GM18507 (cell line): ENCODE measurements at places on chromosomes 7 and 10.

DNA sequence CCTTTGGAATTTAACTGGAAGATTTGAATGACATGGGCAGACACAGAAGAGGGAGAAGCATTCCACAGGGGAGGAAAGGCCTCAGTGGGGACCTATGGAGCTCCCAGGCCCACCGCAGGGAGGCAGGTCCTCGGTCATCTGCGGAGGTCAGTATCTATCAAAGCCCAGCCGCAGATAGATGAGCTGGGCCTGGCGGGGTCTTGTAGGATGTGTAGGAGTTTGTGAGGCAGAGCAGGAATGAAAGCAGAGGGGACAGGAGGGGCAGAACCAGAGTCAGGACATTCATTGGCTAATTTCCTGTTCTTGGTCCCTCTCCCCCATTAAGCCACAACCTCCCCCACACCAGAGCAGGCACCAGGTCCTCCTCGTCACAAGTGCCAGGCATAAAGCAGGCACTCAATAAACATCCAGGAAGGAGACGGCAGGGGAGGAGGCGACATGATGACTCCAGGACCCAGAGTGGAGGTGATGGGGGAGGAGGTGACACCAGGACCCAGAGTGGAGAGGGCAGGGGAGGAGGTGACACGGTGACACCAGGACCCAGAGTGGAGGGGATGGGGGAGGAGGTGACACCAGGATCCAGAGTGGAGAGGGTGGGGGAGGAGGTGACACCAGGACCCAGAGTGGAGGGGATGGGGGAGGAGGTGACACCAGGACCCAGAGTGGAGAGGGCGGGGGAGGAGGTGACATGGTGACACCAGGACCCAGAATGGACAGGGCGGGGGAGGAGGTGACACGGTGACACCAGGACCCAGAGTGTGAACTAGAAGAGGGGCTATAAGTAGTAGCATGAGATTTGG is 83.7 kb upstream of the PDGFA start:
- no peak for DNase-seq

DNA sequence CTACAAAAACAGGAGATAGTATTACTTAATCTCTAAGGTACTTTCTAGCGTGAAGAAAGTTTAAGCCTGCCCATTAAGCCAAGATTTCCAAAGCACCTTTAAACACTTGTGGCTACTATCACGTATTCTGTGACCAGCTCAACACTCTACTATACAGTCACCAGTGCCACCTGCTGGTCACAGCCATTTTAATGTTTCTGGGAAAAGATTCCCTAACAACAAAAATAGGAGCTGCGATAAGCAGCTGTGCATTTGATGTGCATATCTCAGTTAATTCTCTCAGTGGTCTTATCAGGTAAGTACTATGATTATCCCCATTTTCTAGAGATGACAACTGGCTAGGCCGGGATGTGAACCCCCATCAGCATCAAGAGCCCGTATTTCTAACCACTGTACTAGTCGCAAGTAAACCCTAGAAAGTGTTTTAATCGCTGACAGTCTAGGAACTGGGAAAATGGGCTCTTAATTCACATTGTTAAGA is 860 bp downstream of the SEC31B start:
- DNase-seq: no peak

DNA sequence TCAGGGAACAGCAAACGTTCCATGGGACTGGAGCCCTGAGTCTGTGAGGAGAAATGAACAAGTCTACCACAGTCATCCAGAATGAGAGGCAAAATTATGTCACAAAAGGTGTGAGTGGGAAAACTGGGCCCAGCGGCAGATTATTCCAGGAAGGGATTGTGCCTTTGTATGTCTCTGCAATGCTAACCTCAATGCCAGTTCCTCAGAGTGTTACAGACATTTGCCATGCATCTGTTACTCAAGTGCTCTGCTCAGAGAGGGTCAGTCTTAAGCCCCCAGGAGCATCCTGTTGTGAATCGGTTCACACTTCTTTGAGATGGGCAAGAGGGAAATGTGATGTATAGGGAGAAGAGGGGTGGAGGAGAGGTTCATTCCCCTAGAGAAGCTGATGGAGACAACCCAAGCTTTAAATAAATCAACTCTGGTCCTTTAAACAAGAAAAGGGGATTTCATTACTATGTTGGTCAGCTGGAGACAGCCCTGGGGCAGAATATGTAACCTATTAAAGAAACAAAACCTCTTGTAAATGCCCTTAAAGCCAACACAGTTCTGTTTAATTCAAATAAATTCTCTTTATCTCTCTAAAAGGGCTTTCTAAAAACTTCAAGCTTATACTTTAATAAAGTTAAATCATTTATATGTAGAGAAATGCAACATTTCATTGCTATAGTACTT is 85.9 kb upstream of the GRB10 start:
- no peak for DNase-seq

GRCh38 chr7:28128608-28129007 is 52.0 kb downstream of the JAZF1 start:
- no peak for DNase-seq

- DNase-seq: no peak
Observed at GRCh38 chr7:41268878-41269277, 434.0 kb downstream of the INHBA start.

DNA sequence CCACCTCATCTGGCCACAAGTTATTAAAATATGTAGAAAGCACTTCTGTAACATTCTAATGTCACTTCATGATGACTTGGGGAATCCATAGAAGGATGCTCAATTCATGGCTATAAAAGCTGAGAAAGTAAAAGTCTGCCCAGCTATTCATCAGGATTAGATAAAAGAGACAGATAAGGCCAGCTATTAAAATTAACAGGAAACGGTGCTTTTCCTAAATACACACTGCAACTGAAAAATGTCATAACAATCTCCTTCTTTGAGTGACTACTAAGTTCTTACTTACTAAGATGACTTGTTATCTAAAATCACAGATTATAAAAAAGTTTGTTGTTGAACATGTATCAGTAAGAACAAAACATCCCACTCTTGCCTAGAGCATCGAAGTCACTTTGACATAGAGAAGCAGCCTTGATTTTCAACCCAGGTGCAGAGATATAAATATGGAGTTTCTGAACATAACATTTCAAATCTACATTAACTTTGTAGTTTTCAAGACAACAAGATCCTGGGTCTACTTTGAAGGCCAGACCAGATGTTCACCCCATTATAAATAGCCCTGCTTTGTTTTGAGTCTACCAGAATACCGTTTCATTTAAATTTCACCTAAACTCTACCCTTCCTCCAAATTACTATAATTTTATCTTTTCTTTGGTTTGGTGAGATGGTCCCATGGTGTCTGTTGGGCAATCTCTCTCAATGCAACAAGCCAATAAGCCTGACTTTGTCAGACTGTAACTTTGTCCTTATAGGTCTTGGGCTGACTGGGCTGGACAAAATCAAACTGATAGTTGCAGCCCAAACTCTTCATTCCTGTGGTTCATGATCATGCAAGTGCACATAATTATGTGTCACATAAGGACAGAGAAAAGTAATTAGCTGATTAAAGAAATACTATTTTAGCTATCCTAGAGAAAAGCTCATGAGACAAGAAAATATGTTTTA is 24.0 kb downstream of the HYCC1 start:
- no peak for DNase-seq

DNA sequence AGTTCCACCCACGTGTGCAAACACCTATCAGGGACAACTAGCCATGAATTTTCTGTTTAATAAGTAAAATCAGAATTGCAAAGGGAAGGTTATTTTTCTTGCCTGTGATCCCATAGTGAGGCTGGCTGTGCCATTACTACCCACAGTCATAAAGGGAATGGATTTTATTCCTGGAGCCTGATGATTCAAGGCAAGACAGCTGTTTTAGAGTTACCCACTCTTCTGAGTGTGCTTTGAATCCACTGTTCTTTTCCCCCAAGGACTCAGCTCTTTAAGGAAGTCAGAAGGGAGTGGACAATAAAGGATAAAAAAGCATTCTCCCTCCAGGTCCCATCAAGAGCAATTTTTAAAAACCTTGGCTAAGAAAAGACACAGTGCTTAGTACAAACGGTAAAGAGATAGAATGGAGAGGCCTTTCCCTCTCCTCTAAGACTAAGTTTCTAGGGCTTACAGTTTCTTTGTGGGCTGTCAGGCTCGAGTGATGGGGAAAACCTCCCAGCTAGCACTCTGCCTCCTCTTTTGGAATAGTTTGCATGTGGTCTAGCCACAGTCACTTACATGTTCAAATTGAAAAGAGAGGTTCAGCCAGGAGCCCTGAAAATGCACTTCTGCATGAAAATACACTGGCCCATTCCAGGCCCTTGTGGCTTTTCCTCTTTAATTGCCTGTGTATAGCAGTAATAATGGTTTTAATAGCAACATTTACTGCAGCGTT is 5.1 kb upstream of the LRRC4 start:
- no peak for DNase-seq

DNA sequence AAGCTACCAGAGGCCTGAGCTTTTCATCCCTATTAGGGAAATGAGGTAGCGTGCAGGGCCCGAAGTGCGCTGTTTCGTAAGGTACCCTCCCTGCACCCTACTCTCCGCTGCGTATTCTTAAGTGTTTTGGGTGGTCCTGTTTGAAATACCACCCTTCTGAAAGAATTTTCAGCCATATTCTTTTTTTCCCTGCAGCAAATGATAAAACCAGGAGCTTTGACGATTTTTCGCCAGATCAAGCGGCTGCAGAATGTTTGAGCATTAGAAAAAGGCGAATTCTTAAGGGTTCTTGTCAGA is 1.2 kb downstream of the RSBN1L start:
- no peak for DNase-seq

DNA sequence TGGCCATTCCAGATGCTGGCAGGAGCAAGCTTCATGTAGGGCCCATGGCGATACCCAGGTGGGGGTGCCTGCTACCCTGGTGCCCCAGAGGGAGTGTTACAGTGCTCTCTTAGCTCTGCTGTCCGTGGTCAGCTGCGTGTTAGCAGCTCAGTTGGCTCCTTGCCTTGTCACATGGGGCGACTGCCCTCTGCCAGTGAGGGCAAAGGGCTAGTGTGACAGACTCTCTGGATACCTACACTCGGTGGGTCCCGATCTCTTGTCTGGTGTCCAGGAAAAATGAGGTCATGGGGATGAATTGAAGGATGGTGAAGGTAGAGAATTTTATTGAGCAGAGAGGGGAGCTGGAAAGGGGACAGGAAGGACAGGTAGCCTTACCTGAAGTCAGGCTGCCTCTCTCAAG is 152.2 kb downstream of the CYP26A1 start:
- no peak for DNase-seq
